ENCODE measurements at places on chromosomes 3 and 15. TPM values are rescaled to one million over a fixed set of nuclear protein-coding genes. Genes with fewer than 3 reads are reported as not detected.

Gene NUP210
- total RNA-seq, result 186 TPM

Gene PTPRG
- total RNA-seq, result not detected

Gene KCNMB3
- 1.4 TPM for total RNA-seq

DNA sequence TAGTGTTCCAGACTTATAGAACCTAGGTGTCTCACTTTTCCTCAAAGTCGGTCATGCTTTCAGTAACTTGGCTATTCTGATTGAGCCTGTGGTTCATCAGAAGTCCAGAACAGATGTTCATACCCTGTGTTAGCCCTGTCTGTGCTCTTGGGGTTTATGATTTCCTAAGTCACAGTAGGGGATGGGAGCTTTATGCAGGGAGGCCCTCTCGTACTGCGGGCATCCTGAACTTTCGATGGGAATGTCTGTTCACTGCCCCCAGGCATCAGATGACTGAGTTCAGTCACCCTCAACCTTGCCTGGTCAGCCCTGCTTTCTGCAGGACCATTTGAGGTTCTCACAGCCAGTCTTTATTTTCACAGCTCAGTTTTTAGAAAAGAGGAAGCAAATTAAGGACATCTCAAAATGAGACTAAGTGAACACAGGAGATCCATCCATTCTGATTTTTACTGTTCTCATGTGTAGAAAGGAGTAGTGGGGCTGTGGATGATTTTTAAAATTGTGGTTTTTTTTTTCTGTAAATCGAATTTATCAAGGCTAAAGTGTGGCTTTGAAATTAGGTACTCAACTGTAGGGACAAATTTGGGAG lies 71.3 kb downstream of the CMTM8 start:
- H3K27ac ChIP-seq, result no peak overlapping the region
- peaks cover 19% of the 10 kb centered on the region for H3K4me1 ChIP-seq
- H3K4me3 ChIP-seq, result no peak overlapping the region
- no peaks in the 10 kb centered on the region for H3K36me3 ChIP-seq

DNA sequence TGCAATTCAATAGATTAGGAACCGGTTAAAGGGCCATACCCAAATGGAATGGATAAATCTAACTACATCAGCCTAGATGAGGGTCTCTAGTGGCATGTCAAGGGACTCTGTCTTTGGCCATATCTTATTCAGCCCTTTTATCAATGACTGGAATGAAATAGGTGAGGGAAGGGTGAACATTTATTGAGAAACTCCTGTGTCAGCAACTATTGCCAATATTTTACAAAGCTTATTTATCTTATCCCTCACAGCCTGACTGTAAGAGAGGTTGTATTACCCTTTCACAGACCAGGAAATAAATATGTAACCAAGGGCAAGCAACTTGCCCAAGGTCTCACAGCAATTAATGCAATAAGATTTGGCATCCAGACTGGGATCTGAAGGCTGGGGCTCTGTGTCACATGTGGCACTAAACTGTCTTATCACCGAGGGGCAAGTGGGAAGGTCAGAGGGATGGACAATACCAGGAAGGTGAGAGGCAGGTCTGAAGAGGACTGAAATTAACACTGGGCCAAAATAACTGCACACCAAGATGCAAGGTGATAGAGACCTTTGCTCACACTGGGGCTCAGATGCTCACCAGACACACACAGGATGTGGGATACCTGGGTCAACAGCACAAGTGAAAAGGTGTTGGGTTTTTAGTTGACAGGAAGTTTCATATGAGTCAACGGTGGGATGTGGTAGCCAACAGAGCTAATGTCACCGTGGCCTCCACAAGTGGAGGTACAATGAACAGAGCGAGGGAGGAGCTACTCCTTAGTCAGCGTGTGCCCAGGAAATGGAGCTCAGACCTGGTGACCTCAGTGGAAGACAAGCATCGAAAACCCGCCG lies 261.3 kb downstream of the RPLP1 start:
- peaks cover 59% of the 10 kb centered on the region for H3K4me1 ChIP-seq
- peak overlapping the region; percentile 79 for H3K27ac ChIP-seq
- peaks cover 24% of the 10 kb centered on the region for H3K36me3 ChIP-seq
- DNase-seq, result peak; percentile 95
- peaks cover 68% of the 10 kb centered on the region for H3K27me3 ChIP-seq

DNA sequence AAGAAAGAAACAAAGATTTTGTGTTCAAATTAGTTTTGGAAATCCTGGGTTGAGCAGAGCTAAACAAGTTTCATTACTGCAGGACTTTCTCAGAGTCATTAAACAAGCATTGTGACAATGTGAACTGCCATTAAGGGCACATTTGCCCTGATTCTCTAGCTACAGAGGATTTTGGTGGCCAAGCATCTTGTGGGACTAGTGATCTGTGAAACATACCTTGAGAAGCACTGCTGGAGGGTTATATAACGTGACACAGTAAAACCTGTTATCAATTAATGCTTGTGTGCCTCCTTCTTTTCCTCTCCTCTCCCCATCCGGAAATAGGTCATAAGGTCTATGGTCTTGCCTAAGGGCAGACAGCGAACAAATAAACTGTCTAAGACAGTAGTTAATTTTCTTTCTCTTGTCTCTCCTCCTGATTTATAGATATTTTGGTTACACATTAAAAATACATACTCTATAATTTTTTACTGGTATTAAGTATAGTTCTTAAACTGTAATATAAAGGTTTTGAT lies 167.3 kb upstream of the NANOGP8 start:
- no peak overlapping the region for H3K4me3 ChIP-seq
- no peaks in the 10 kb centered on the region for H3K27me3 ChIP-seq
- H3K36me3 ChIP-seq, result no peaks in the 10 kb centered on the region
- no peak overlapping the region for H3K27ac ChIP-seq
- DNase-seq, result no peak
- no peaks in the 10 kb centered on the region for H3K4me1 ChIP-seq

DNA sequence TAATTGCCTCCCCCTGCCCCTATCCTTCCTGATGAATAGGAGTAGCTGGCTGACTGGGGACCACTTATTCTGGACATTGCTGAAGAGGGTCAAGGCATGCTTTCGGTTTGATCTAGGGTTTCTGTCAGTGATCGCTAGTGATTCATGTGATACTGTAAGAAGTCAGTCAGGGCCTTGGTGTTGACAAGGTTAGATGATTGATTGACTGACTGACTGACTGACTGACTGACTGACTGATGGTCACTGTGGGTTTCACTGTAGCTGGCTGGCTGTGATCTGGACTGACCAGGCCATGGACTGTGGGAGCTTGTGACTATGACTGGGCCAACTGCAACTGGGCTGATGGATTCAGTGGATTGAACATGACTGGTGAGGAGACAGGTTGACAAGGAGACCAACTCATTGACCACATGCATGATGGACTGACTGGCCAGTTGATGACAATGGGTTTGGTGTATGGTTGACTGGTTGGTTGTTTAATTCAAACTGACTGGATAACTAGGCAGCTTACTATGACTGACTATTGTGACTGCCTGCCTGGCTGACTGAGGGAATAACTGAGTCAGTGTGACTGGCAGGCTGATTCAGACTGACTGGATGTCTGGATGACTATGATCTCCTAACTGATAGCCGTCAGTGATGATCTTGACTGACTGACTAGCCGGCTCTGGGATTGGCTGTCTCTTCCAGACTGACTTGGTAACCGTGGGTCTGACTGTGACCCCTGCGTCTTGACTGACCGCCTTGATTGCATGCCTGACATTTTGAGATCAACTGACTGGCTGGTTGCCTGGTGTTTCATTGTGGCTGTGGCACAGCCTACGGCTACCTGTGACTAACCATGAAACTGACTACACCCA lies 509.9 kb downstream of the SHQ1 start:
- H3K36me3 ChIP-seq, result no peaks in the 10 kb centered on the region
- DNase-seq, result peak; percentile 49
- no peaks in the 10 kb centered on the region for H3K27me3 ChIP-seq
- H3K27ac ChIP-seq, result no peak overlapping the region
- H3K4me1 ChIP-seq, result peaks cover 10% of the 10 kb centered on the region
- no peak overlapping the region for H3K4me3 ChIP-seq

GRCh38 chr3:129836381-129837064 lies 57.0 kb downstream of the TMCC1 start:
- no peaks in the 10 kb centered on the region for H3K27me3 ChIP-seq
- no peak overlapping the region for H3K27ac ChIP-seq
- no peak for DNase-seq
- no peak overlapping the region for H3K4me3 ChIP-seq
- H3K36me3 ChIP-seq, result peaks cover 9% of the 10 kb centered on the region

DNA sequence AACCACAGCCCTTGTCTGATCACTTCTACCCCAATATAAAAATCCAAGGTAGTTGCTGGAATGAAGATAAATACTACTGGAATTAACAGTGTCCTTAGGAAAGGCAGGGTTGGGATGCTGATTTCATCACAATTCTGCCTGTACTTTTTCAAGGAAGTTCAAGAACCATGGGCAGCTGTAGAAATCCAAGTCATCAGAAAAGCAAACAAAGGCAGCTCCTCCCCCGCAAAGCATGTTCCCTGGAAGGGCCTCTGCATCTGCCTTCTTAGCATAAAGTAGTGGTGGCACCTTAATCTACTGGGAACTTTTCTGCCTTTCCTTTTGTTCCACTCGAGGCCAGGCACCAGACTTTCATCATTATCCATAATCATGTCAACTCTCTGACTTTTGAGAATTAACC lies 54.4 kb downstream of the ERC2 start:
- H3K27me3 ChIP-seq, result peaks cover 11% of the 10 kb centered on the region
- no peak for DNase-seq
- H3K36me3 ChIP-seq, result no peaks in the 10 kb centered on the region
- H3K4me1 ChIP-seq, result no peaks in the 10 kb centered on the region

Data from activated CD8-positive, alpha-beta memory T cell treated with anti-CD3 and anti-CD28 coated beads, Interleukin-2, amount 10 ng/mL, durations not matched to agents 7 days and 5 days (primary cell).